NCI-H1105 (cell line): ENCODE measurements at places on chromosomes 13 and 19.

GRCh38 chr13:33722216-33722915 lies 95.6 kb upstream of the RFC3 start:
- no peak for DNase-seq

- no peak for DNase-seq
These were observed 485.3 kb downstream of the UQCRFS1 start for GRCh38 chr19:28727480-28728159.

DNA sequence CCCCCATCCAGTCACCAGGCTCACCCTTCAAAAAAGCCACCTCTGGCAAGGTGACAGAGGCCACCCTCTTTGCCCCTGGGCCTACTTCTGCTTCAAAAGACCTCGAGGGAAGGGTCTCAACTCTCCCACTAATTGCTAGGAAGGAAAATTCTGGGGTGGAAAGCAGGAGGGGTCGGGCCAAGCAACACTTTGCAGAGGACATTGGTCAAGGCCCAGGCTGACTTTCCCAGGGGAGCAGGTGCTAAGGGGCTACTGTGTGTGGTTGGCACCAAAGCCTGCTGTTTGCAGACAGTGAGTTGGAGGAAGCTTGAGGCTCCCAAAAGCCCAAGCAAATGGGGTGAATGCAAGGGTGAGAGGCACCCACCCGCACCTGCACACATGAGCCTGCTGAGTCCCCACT lies 28.6 kb upstream of the VSTM2B start:
- no peak for DNase-seq

DNA sequence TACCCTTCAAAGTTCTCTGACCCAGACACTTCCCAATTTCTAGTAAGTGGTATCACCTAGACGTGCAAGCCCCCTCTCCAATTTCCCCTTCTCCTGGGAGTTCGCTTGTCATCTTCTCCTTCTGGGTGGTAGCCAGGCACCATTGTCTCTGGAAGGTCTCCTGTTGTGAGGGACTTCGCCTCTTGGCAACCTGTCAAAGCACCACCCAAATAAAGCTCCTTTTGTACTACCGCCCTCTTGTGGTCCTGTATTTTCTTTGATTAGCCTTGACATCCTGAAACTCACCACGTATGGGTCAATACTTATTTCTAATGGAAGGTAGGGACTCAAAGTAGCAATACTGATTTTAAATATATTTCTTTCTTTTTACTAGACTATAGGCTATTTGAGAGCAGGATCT lies 8.2 kb downstream of the GPC5 start:
- peak; percentile 8 for DNase-seq

DNA sequence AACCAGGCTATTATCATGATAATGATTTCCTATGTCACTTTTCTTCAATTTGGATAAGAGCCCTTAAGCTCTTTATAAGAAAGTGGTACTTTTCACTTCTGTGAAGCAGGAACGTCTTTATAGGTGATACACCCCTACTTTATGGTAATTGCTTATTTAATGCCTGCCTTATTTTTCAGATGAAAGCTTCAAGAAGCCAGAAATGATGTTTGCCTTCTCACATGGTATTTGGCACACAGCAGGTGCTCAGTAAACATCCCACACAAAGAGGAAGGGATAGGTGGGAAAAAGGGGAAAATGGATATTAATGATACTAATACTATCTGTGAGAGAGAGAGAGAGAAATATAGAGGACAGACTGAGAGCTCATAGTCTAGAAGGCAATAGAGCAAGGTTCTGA lies 29.0 kb upstream of the WASF3 start:
- no peak for DNase-seq

DNA sequence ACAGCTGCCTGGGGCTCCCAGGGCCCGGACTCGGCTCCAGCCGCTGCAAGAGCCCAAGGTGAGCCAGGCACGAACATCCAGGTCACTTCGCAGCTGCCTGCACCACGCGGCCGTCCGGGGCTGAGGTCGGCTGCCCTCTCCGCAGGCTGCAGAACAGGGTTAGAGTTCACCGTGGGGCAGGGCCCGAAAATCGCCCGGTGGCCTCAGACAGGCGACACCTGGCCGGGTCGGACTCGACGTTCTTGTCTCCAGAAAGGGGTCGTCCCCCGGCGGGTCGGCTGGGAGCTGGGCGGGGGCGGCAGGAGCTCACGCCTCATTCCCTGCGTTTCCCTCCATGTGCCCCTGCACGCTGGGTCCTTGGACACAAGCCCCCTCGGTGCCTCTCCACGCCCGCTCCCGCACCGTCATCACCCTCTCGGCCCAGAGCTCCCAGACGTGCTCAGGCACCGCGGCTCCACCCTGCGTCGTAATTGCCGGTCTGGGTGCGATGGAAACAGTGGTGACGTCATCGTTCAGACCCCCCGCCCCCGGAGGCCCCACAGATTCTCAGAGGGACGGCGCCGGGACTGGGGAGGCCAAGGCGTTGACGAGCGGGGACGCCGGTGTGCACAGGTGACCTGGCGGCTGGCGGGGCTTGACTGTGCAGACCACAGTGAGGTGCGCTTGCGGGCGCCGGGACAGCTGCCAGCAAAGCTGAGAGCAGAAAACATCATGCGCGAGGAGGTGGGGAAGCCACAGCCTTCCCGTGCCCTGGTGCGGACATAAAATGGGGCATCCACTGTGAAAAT lies 4.0 kb upstream of the GRIN3B start:
- peak; percentile 77 for DNase-seq

GRCh38 chr13:53206455-53206854 lies 177.8 kb downstream of the OLFM4 start:
- DNase-seq = no peak

DNA sequence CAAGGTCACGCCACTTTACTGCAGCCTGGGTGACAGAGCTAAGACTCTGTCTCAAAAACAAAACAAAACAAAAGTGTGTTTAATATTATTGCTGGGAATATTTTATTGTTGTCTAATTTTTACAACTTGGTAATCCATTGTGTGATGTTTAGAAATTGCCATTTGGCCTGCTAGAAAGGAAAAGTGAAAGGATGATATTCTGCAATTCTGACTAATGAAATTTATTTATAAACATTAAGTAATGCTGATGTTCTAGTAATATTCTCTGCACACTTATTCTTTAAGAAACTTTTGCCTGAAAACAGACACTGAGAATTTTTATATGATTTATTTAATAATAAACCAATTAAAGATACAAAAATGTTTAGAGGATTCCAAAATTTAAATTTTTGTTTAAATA lies 87.4 kb downstream of the ELF1 start:
- no peak for DNase-seq

- DNase-seq = no peak
These were observed 68.4 kb upstream of the LRCH1 start for GRCh38 chr13:46484561-46484960.

DNA sequence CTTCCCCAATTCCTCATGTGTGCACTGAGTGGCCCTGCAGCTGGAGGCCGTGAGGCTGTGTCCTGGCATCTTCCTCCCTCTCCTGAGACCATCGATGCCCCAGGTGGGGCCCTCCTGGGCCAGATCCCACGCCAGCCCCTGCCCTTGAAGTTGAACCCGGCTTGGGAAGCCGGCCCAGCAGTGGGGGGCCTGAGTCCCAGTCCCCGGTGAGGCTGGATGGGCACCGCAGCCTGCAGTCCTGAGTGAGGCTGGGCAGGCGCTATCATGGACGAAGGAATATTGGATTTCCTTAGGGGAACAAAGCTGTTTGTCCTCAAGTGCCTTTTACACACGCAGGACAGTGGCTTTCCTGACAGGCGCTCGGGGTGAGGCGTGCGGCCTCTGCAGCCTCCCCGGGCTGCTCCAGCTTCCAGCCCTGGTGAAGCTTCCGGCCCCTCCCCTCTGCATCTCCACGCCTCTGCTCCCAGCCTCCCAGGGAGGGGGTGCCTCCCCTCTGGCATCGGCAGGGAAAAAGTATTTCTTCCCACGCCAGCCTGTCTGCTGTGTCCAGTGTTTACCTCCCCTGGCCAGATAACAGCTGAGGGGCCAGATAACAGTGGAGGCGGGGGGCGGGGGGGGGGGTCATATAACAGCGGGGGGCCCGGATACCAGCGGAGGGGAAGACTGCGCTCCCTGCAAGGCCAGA lies 159.5 kb downstream of the KDM4B start:
- DNase-seq = no peak

DNA sequence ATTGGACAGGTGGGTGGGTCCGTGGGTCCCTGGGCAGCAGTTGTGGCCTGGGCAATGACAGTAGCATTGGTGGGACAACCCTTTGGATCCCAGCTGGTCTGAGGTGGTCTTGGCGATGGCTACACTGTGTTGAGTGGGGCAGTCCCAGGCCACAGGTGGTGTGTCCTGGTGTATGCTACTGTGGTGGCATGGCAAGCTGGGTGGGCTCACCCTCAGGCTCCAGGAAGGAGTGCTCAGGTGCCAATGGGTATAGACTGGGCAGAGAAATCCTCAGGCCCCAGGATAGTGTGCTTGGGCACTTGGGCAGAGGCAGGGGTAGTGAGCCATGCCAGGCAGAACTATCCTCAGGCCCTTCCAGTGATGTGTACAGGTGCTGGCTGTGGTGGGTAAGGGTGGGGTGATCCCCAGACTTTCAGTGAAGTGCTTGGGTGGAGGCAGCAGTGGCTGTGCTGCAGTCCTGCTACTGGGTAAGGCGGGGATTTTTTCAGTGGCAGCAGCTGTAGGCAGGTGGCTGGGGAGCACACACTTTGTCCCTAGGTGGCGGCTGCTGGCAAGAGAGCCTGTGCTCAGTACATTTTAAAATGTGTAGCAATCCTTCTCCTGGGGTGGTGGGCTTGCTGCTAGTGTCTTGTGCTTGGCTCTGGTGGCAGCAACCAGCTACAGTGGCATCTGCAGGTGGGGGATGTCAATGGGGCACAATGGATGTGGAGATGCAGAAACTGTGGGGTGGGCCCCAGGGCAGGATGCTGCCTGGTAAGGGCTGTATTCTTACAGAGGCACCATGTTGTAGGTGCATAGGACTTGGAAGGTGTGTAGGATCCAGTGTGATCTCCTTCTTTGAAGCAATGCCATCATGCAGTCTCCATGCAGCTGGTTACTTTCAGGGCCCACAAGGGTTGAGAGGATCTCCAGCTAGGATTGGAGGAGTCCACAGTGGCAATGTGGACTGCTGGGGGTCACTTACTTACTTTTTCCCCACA lies 64.9 kb downstream of the DNAJC3 start:
- DNase-seq = no peak

DNA sequence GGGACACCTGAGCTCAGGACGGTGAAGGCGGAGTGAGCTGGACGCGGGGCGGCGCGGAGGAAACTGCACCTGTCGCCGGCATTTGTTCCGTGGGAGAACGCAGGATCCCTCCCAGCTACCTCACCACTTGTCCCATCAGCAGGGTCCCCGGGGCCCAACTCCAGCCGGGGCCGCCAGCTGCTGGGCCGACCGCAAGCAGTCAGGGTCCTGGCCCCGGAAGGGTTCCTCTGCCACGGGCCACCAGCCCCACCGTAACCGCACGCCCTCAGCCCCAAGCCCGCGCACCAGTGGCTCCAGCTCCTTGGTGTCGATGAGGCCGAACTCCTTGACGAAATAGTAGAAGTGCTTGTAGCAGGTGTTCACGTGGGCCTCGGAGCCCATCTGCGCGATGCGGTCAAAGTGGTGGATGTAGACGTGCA lies 19.6 kb downstream of the MOB3A start:
- no peak for DNase-seq

DNA sequence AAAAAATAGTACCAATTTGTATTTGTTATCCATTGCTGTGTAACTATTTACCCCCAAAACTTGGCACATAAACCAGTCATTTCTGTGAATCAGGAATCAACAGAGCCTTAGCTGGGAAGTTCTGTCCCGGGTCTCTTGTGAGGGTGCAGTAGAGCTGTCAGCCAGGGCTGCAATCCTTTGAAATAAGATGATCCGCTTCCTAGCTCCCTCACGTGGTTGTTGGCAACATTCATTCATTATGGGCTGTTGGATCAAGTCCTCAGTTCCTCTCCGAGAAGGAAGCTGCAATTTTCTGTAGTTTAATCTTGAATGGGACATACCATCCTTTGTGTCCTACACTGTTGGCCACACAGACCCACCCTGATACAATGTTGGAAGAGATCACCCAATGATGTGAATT lies 277.2 kb downstream of the SUCLA2 start:
- no peak for DNase-seq
